ENCODE measurements at places on chromosomes 13 and 19.

DNA sequence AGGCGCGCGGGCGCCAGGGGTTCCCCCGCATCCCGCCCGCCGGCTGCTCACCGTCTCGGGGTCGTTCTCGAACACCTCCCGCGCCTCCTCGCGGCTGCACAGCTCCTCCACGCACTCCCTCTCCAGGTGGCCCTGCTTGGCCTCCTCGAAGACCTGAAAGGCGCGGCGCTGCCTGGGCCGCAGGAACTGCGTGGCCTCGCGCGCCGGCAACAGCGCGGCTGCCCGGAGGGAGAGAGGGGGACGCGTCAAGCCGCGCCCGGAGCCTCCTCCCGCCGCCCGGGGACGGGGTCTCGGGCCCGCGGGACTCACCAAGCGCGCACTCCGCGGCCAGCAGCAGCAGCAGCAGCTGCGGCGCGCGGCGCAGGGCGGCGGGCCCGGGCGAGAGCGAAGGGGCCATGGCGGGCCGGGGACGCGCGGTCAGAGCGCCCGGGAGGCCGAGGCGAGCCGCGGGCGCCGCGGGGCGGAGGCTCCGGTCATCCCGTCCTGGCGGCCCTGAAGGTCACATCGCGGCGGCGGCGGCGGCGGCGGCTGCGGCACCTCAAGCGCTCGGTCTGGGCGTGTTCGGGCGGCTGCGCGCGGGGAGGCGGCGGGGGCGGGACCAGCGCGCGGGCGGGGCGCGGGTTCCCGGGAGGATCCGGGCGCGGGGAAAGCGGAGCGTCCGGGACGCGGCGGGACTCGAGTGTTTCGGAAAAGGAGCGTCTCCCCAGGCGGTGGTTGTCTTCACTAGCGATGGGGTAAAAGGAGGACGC is at the start of gene GAS6:
GAS6 (minus strand) TSS at position 553 of the 749 bp plus-strand sequence; CDS start at position 397, 156 bp downstream.
- no peak for DNase-seq

DNA sequence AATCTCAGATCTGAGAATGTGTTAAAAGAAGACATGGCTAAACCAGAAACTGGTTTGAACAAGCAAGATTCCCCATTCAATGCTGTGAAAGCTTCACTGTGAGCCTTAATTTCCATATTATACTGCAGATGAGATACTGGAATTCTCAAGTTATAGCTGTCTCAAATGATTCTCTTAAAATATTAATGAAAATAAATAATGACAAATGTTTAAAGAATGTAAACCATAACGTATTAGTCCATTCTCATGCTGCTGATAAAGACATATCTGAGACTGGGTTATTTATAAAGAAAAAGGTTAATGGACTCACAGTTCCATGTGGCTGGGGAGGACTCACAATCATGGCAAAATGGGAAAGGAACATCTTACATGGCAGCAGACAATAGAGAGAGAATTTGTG is 667.8 kb downstream of the SLITRK1 start:
- DNase-seq = no peak

DNA sequence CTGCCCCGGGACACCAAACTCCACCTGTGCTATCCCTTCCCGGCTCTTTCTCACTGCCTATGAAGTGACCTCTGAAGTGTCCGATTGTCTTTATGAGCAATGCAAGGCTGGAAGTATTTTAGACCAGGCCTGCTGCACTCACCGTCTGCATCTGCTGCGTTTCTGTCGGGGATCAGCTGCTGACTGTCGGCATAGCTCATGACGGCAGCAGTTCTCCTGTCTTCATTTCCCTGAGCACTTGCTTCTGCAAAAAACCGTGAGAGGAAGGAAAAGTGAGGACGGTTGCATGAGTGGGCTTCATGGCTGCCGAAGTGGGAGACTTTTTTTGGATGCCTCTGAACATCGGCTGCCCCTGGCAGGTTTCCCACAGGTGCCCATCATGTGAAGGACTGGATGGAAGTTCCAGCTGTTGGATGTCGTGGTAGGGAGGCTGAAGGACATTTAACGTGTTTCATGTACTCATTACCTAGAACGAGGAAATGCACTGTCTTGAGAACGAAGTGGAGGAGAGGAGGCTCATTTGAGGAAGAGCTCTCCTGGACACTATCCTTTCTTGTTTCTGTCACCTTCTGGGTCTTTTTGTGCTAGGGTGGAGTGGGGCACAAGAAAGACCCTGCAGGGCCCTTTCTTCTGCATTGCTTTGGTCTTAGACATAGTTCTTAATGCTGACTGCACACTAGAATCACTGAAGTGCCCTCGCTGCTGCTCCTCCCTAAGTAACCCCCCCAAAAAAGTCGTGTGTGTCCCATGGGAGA is 94.7 kb downstream of the RNASEH2B start:
- no peak for DNase-seq

- DNase-seq = no peak
Measured at GRCh38 chr19:34265221-34265650, 10.9 kb downstream of the GARRE1 start.

DNA sequence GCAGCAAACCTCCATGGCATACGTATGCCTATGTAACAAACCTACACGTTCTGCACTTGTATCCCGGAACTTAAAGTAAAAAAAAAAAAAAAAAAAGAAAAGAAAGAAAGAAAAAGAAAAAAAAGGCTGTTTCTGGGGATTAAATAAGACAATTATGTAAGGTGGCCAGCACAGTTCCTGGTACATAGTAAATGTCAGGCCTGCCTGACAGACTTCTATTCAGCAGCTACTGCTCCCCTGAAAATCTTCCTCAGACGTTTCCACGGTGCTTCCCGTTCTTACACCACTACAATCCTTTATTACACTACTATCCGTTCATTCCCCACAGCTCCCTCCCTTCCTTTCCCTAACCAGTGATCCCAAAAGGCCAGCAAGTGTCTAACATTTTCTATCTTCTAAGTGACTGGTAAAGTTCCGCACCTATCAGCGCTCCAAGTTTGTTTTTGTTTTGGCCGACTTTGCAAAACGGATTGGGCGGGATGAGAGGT is 636 bp upstream of the RB1 start:
- DNase-seq = peak; percentile 10
